ENCODE measurements at places on chromosomes 4 and X. TPM values are rescaled to one million over a fixed set of nuclear protein-coding genes. Genes with fewer than 3 reads are reported as not detected.
A peak's percentile ranks its signal among the peaks of the same experiment; 100 is the strongest.

Gene XK
- 16.2 TPM for total RNA-seq

Gene FGFBP2
- 2.9 TPM for total RNA-seq

Gene ARX
- not detected for total RNA-seq

Gene ITM2A
- 61.0 TPM for total RNA-seq

Gene SPANXN3
- total RNA-seq: not detected

Gene MAGEC1
- total RNA-seq: not detected

Gene TRIM61
- total RNA-seq: 0.95 TPM

Gene DDX53
- total RNA-seq: not detected

Gene SCML2
- 0.91 TPM for total RNA-seq

Gene SCRG1
- total RNA-seq: not detected

DNA sequence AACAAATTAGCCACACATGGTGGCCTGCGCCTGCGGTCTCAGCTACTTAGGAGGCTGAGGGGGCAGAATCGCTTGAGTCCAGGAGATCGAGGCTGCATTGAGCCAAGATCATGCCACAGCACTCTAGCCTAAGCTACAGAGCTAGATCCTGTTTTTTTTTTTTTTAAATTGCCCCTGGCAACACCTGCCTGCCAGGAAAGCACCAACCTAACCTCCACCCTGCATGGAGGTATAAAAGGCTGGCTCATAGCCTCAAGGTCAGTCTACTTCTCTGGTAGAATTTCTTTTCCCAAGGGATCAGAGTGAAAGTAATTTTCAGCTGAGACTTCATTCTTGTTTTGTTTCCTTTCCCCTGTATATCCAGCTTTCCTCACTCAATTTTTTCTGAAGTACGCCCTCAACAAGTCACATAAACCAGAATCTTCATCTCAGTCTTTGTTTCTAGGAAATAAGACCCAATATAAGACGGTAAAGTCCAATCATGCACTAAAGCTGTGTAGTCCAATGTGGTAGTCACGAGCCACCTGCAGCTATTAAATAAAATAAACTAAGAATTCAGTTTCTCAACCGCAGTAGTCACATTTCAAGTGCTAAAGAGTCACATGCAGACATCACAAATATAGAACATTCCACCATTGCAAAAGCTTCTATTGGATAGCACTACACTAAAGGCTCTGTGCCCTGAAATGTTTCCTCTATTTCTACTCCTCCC is 113.3 kb downstream of the HPGD start:
- DNase-seq: no peak

DNA sequence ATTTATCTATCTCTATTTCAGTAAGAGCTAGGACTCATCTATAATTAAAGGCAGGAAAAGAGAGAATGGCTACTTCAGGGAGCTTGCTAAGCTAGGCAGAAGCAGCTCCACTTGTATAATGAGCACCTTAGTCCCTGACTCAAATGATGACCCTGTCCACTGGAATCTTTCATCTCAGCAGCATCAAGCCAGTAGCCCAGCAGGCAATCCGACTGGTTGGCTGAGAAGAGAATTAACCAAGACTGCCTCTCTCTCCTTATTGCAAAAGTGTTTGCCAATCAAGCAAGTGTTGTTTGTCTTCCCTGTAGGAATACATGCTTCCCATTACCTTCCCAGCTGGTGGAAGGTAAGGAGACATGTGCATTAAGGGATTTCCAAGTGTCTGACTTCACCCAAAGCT is 3.9 kb upstream of the SPOCK3 start:
- no peak for DNase-seq

DNA sequence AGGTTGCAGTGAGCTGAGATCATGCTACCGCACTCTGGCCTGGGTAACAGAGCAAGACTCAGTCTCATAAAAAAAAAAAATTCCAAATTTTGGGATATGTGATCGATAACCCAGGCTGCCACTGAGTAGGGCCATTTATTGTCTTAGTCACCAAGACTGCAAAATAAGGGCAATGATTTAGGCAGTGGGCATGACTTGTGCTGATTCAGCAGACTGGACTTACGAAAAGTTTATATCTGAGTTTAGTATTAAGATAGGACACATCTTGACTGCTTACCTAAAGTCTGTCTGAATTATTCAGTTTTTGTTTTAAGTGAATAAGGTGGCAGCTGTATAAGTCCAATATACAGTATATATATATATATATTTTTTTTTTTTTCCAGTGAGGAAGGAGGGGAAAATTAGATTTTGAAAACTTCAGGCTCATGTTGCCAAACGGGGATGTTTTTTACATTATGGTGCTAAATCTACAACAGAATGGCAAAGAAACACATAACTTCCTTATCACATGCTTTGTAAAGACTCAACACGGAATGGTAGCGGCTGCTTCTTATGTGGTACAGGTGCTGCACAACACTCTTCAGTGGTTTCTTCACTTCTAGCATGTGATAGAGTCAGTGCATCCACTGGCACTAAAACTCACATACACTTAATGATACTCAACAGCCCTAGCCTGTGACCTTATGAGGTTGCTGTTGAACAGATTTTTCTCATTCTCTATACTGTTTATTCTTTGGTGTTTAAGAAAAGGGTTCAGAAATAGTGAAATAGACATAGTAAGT is 6.5 kb downstream of the TEX13D start:
- DNase-seq: no peak

- DNase-seq: peak; percentile 33
These were observed 470.5 kb downstream of the BCOR start for GRCh38 chrX:39627257-39627656.

DNA sequence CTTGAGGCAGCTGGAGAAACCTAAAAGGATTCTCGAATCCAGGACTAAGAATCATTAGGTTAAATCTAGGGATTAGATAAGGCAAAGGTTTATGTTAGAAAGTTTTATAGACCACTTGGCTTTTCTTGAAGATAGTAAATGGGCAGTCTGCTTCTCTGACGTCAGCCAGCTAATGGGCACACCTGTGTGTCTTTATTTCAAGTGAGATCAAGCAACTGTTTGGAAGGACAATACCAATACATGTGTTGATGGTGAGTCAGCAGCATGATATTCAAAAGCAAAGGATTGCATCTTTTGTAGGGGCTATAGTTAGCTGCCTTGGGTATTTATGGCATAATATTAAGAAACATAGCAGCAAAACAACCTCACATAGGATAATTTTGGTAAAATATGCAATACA is 46.5 kb upstream of the GRPR start:
- DNase-seq: no peak

DNA sequence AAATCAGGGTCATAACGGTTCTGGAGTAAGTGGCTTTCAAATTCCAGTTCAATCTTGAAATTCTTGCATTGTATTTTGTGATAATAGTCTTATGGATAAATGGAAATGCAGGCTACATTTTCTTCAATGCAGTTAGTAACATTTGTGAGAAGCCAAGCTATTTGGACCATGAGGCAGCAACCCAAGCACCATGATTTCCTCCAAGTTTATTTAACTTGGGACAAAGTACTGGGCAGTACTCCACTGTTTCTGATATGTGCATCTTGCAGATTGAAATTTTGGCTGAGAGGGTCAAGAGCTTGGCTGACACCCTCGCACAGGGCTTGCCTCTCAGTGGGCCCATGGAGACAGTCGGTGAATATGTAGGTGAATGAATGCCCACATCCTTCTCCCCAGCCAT is 39.9 kb downstream of the CNGA2 start:
- DNase-seq: no peak

- DNase-seq: no peak
These were observed 953.4 kb downstream of the FAT4 start for GRCh38 chr4:126268106-126268505.

GRCh38 chr4:14583752-14584151 is 418.5 kb upstream of the CPEB2 start:
- no peak for DNase-seq

DNA sequence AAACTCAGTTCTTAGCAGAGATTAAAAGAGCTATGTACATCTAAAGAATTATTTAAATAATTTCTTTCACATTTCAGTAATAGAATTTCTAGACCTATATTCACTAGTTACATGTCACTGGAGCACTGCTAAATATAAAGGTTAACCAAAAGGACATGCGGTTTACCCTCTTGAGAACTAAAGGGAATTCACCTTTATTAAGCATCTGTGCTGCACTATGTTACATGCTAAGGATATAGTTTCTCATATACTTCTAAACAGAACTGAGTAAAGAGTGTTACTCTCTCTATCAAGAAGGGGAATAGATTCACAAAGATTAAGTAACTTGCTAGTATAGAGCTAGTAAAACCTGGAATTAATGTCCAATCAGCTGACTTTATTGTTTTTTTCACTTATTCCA is 7.6 kb downstream of the SPIN3 start:
- no peak for DNase-seq

DNA sequence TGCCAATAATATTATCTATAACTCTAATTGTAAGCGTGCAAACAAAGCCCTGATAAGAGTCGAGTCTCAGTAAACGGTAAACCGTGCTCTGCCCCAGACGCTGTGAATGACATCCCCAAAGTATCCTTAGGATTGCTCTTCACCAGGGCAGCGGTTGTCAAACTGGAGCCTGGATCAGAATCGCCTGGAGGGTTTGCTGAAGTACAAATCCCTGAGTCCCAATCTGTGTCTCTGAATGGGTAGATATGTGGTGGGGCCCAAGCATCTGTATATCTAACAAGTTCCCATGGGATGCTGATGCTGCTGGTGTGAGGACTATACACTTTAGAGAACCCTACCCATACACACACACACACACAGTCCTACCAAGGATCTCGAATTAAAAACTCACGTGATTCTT is 813 bp upstream of the APBB2 start:
- no peak for DNase-seq

GRCh38 chrX:36462142-36462541 is 542.6 kb downstream of the CFAP47 start:
- no peak for DNase-seq

GRCh38 chr4:108426493-108426892 is 193.9 kb upstream of the RPL34 start:
- DNase-seq: no peak

GRCh38 chrX:7637066-7637465 is 205.9 kb upstream of the VCX start:
- DNase-seq: no peak

DNA sequence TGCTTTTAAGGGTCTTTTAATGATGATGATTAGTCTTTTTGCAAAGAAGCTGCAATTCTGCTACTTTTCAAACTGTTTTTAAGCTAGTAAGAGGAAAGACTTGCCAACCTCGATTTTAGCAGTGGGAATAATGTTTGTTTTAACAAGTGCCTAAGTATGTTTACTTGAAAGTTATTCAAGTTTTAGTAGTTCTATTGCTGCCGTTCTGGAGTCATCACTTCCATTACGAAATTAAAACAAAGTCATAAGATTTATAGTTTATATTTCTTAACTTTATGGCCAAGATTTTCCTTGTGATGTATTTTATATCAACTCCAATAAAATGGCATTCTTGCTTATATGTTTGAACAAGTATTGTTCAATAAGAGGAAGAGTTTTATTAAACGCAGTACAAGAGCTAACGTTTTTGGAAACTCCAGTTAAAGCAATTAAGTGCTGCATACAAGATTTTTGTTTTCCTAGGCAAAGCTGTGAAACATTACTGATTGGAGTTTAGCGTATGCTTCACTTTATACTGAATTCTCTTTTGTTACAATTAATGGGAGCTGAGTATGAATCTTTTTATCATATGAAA is 211.3 kb downstream of the TENM3 start:
- DNase-seq: no peak

DNA sequence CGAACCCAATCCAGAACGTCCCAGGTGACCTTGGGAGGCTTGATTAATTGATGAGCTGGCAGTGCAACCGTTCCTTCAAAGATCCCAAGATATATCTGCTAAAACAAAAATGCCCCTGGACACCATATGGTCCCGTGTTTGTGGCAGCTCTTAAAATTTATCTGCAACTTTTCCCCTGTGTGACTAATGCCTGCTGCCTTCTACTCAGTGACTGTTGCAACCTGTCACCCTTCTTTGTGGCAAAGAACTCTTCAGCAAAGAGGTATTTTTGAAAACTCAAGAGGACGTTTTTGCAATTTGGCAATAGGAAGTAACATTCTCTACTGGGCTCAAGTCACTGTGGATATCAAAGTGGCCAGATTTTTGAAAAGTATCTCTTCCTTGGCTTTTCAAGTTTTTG is 75.8 kb upstream of the SOD3 start:
- no peak for DNase-seq

- DNase-seq: no peak
These were observed 92.5 kb downstream of the PPP3CA start for GRCh38 chr4:101254776-101255175.

DNA sequence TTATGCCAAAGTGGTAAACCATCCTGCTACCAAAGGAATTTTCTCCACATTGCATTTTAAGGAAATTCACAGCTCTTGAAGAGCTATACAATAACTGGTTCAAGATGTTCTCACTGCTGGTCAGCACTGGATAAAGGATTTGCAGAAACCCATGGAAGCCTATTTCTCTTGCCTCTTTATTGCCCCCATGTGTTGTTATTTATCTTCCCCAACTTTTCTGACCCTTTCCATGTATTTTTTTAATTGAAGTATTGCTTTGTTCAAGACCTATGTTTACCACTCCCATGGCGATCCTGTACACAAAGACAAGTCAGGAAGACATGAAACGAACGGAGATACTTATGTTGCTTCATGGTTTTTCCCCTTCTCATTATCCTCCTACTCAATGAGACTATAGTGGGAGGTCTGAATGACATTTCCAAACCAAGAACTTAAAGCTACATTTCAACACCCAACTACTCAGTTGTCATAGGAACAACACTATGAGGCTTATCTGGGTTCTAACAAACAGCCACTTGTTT is 566.4 kb upstream of the DIPK2B start:
- no peak for DNase-seq

DNA sequence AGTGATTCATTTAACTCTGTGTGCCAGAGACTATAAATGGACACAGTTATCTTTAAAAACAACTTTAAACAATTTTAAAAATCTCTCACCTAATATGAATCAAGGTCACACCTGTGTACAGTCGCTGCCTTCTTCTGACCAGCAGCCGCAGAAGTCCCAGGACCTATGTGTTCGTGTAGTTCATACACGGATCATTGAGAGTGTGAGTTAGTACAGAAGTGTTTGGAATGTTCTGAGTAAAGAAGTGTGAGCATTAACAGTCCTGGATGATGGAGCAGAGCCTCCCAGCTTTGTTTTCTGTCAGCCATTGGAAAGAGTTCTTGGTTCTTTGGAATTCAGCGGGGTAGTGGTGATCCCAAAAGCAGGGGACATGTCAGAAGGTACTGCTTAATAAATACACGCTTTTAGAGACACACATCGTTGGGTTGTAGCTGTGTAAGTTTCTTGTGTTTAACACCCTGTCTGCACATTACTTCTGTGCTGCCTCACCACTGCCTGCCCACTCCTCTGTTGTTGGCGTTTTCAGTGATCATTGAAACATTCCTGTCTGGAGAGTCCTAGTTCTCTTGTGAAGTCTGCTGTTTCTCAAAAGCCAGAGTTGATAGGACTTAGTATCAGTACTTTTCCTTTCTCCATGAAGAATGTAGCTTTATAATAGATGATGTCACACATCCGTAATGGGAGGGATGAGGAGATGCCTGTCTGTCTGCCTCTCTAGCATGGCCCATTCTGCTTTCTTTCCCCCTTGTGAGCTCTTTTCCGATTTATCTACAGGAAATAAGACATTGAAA is 90.6 kb downstream of the PTTG2 start:
- DNase-seq: no peak

- no peak for DNase-seq
These were observed 7.6 kb upstream of the GJB1 start for GRCh38 chrX:71215338-71215912.
